ENCODE measurements at places on chromosomes 3 and 15.

DNA sequence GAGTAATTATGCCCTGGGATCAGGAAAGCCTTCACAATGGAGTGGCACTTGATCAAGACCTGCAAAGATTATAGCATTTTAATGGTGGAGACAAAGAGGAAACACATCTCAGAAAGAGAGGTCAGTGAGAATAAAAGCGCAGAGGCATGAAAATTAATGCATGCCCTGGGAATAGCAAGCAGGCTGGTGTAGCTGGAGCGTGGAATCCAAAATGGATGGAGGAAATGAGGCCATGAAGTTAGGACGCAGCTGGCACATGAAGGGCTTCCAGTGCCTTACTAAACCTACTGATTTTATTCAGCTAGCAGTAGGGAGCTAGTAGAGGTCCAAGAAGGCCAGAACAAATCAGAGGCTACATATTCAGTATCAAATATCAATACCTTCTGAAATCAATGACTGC, 38.1 kb downstream of the TMEM212 start:
- DNase-seq = no peak

- DNase-seq = no peak
These were observed 25.5 kb upstream of the PTPRG start for GRCh38 chr3:61535826-61536225.

DNA sequence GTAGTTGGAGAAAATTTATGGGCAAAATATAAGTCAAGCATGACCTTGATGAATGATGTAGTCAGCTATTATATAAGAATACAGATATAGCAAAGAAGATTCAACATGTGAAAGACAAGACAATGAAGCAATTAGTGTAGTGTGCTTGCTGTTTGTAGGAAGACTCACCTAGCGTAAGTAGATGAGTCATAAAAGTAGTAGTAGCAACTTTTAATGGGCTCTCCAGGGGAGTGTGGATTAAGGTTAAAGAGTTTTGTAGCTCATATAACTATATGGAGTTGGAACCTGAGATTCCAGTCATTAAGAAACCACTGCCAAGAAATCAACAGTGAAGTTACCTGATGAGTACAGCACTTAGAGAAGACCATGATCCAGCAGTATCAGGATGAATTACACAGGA, 444.7 kb upstream of the CNTN3 start:
- DNase-seq = no peak

- no peak for DNase-seq
These were observed 224.4 kb upstream of the LYSMD4 start for GRCh38 chr15:99957642-99958013.

DNA sequence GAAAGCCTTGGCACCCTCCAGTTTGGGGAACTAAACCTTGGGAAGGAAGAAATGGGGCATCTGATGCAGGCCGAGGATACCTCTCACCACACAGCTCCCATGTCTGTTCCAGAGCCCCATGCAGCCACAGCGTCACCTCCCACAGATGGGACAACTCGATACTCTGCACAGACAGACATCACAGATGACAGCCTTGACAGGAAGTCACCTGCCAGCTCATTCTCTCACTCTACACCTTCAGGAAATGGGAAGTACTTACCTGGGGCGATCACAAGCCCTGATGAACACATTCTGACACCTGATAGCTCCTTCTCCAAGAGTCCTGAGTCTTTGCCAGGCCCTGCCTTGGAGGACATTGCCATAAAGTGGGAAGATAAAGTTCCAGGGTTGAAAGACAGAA, 7.7 kb downstream of the MAP1A start:
- no peak for DNase-seq

DNA sequence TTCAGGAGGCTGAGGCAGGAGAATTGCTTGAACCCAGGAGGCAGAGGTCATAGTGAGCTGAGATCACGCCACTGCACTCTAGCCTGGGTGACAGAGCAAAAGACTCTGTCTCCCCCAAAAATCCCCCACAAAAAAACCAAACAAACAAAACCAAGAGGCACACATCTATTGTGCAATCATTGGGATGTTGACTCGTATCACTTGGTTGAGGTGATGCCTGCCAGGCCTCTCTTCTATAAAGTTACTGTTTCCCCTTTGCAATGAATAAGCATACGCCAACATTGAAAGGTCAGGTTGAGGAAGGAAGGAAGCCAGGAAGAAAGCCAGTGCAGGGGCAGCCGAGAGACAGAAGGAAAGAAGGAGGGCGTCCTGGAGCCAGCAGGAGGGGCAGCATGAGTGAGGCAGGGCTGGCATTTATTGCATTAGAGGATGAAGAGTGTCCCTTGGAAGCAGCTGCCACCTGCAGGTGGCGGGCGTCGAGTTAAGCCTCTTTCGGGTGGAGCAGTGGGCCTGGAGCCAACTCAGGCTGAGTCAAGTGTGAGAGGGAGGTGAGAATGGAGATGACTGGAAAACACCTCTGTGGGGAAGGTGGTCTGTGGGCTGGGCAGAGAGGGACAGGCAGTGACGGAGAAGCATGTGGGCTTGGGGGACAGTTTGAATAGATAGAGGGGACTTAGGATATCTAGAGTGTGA, 8.3 kb upstream of the CSPG4 start:
- peak; percentile 59 for DNase-seq

DNA sequence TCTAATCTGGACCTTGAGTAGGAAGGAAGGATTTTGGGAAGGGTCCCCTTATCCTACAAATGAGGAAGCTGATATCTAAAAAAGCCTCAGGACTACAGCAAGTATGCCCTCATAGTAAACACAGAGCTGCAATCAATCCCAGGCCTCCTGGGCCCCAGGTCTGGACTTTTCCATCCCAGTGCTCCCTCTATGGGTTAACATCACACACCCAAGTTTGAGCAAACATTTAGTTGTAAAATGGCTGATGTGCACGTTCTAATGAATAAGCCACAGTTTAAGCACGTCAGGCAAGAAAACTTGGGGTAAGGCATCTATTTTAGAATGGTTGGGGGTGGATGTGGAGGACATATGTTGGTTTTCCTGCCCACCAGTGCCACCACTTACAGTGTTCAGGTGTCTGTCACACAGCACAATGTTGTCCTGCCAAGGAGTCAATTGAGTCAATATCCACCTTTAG, 44.3 kb upstream of the UBE2E1 start:
- DNase-seq = peak; percentile 46

GRCh38 chr3:39757307-39757706, 52.1 kb upstream of the MYRIP start:
- DNase-seq = no peak

GRCh38 chr15:39784125-39784524, 1.5 kb upstream of the FSIP1 start:
- DNase-seq = no peak

DNA sequence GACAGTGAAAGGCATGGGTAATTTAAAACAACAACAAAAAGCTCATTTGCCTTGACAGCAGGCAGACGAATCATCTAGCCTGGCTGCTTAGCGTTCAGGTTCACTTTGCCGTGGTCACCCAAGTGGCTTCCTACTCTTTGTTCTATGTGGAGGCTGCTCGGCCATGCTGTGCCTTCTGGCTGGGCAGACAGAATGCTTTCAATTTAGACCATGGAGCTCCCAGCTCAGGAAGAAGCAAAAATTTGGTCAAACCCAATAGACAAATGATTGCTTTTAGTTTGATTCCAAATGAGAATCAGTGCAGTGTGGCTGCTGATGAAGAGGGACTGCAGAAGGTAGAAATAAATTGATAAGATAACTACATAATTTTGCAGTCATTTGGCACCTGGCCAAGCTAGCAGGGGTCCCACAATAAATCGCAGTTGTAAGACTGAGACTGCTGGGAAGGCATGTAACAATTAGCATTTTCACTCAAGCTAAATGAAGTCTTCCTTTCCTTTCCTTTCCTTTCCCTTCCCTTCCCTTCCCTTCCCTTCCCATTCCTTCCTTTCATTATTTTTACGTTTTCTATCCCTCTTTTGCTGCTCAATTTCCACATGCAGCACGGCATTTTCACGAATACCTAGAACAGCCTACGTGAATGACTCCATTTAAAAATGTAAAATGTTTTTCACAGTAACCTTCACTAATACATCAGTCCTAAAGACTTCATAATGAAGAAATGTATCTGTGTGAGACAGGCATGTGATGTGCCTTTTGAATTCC, 360.4 kb upstream of the TGFBR2 start:
- DNase-seq = no peak

DNA sequence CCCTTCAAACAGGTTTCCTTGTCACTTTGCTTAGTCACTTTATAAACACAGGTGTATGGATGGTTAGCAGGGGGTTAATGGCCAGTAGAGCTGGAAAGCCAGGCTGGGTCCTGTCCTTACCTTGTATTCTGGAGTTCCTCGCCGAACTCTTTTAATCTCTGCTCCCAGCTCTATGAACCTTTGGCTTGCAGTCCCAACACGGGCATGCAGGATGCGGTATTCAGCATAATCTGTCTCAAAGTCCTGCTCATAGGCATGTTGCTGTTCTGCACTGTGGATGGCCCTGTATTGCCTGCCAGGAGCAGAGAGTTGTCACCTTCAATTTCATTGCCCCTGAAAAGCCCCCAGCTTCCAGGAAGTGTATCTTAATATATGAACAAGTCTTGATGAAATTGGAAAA, 2.7 kb downstream of the ELL3 start:
- no peak for DNase-seq

All from NCI-H226 (cell line).